Ascending aorta (tissue), 2 donors: ENCODE measurements at places on chromosomes 3 and 15. TPM values are rescaled to one million over a fixed set of nuclear protein-coding genes. Genes with fewer than 3 reads are reported as not detected.
A peak's percentile ranks its signal among the peaks of the same experiment; 100 is the strongest.

The CXCR6 gene
- total RNA-seq = 2.1 TPM

The CHST13 gene
- total RNA-seq = not detected

The MESP2 gene
- total RNA-seq = not detected

The H1-8 gene
- total RNA-seq = not detected

The XXYLT1 gene
- total RNA-seq = 41.0 TPM

The OR4F6 gene
- not detected for total RNA-seq

The SI gene
- not detected for total RNA-seq

The IL17RB gene
- not detected for total RNA-seq

The GRAMD2A gene
- not detected for total RNA-seq

The ZDHHC23 gene
- total RNA-seq = 4.4 TPM

The LRRFIP2 gene
- total RNA-seq = 42.8 TPM

The WWTR1 gene
- 282 TPM for total RNA-seq

DNA sequence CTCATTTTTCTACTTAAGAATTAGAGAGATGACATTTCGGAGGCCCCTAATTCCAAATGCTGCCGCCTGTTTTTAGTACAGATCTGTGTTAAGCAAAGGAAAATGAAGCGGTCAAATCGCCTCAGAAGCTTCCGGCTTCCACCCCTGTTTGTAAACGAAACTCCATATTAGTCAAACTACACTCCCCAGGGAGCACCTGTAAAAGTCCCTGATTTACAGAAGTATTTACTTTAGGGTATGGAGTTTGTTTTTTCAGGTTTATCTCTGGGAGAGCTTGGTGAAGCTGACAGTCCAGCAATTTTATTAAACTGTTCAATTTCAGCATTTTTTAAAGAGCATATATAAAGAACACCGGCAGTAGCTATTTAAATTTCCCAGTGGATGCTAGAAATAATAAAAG, 319.8 kb downstream of the FHIT start:
- DNase-seq = no peak

DNA sequence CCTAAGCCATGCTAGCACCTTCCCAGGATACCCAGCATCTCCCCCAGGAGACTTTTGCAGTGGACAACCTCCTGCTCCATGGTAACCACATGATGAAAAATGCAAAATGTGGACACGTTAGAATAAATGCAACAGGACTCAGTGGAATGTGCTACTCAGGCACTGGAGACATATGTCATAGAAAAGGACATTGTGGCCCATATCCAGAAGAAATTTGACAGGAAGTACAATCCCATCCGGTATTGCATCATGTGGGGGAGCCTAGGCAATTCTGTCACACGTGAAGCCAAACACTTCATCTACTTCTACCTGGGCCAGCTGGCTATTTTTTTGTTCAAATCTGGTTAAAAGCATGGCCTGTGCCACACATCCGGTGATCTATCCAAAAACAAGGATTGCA, 227.2 kb upstream of the GPR149 start:
- DNase-seq = no peak

- no peak for DNase-seq
Observed at GRCh38 chr3:129070086-129070885, 9.7 kb downstream of the GP9 start.

DNA sequence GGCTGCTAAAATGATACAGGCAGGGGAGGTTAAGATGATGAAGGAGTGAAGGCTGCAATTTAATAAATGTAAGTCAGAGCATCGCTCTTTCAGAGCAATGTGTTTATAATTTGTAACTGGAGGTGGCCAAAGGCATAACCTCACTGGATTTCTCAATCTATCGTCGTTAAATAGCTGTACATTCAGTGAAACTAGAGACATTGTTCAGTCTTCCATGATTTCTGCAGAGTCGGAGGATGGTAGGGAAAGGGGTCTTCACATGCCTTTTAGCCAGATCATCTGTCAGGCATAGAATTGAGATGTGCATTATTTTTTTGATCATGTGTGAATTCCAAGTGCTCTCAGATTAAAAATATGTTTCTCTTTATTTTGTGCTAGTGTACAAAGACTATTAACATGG, 315.4 kb downstream of the OXSM start:
- no peak for DNase-seq

GRCh38 chr3:119205209-119205608, 31.8 kb downstream of the UPK1B start:
- no peak for DNase-seq

- no peak for DNase-seq
Observed at GRCh38 chr3:10300087-10300486, 7.3 kb upstream of the GHRL start.

- DNase-seq = no peak
Observed at GRCh38 chr3:153958635-153959595, 162.3 kb upstream of the ARHGEF26 start.

- no peak for DNase-seq
Observed at GRCh38 chr3:25212736-25213135, 215.3 kb upstream of the RARB start.

- DNase-seq = peak; percentile 1
Observed at GRCh38 chr15:25171856-25172687, 217.3 kb downstream of the SNRPN start.

GRCh38 chr3:194284351-194284750, 66.8 kb downstream of the CPN2 start:
- DNase-seq = no peak

- DNase-seq = no peak
Observed at GRCh38 chr3:133211856-133212255, 173.7 kb downstream of the TMEM108 start.

DNA sequence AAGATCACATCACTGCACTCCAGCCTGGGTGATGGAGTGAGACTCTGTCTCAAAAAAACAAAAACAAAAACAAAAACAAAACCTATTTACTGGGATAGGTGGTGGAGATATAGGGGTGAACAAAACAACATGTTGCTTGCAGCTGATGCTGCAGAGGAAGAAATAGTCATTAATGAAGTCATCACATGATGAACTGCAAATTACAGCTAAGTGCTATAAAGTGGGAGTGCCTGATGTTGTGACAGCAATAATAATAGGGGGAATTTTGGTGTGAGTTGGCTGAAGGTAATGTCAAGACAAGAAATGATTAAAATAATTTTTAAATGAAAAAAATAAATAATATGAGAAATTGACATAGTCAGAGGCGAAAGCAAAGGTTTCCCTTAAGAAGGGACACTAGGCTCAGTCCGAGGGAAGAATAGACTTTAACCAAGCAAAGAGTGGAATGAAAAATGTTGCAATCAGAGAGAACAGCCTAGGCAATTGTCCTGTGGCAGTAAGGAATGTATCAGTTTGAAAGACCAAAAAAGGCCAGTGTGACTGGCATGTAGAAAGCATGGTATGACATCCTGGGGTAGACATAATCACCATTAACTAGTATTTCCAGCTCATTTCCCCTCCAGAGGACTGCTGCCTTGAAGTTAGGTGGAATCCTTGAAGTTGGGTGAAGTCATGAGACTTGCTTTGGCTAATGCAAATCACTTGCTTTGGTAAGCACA, 14.7 kb upstream of the PIK3CB start:
- DNase-seq = no peak

DNA sequence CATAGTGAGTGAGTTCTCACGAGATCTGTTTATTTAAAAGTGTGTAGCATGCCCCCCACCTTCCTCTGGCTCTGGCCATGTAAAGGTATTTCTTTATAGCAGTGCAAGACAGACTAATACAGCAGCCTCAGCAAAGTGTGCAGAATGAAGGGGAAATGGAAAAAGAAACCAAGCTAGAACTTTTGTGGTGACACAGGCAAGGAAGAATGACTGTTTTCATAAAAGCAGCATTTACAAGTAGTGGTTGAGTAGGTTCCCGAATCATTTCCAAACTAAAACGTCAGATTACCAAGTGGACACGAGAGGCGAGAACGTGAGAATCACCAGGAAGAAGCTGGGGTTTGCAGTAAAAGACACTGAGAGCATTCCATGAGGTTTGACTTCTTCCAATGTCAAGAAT, 100.2 kb upstream of the AKAP13 start:
- DNase-seq = no peak

GRCh38 chr3:107309312-107309711, 67.9 kb upstream of the CCDC54 start:
- DNase-seq = no peak

DNA sequence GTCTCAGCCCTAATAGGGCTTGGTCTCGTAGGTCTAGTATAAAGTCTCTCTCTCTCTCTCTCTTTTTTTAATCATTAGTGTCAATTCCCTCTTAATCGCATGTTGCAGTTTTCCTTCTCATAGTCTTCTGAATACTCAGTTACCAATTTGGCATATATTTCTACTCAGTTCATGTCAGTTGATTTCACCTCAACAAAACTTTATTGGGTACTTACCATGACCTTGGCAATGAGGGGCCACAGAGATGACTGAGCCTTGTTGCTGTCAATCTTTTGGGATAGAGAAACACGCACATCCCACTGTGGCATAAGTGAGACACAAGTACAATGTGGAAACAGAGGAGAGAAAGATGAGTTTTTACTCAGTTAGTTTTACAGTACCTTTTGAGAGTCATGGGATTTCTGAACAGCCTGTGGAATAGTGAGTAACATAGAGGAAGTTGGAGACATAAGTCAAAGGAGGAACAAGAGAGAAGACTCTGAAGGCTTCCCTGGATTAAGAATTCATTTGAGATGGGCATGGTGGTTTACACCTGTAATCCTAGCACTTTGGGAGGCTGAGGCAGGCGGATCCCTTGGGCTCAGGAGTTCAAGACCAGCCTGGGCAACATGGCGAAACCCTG, 150.2 kb upstream of the CBLB start:
- DNase-seq = no peak

- no peak for DNase-seq
Observed at GRCh38 chr3:260898-261297, 64.3 kb downstream of the CHL1 start.

- no peak for DNase-seq
Observed at GRCh38 chr15:77589839-77590238, 42.9 kb downstream of the LINGO1 start.

GRCh38 chr3:105773291-105773690, 95.5 kb downstream of the CBLB start:
- DNase-seq = no peak

DNA sequence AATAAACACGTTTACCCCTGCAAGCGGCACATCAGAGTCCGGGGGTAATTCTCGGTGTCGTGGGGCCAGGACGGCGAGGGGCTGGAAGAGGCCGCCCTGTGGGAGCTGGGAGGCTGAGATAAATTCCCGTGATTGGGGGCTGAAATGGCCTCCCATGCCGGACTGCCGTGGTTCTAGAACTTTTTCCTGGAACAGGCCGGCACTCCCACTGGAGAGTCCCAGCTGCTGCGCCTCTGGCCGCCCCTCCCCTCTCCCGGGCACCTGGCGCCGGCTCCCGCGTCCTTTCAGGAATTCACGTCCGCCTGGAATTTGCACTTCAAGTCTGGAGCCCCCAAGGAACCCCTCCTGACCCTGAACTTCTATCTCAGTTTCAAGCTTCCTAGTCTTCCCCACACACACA, 10.8 kb upstream of the LRRC2 start:
- no peak for DNase-seq
